Tibial nerve (tissue), 4 donors: ENCODE measurements at places on chromosomes 5 and 9.

GRCh38 chr9:132214027-132214622, 52.3 kb downstream of the NTNG2 start:
- no peak overlapping the region for H3K4me3 ChIP-seq
- peaks cover 16% of the 10 kb centered on the region for H3K27me3 ChIP-seq
- no peak for DNase-seq

DNA sequence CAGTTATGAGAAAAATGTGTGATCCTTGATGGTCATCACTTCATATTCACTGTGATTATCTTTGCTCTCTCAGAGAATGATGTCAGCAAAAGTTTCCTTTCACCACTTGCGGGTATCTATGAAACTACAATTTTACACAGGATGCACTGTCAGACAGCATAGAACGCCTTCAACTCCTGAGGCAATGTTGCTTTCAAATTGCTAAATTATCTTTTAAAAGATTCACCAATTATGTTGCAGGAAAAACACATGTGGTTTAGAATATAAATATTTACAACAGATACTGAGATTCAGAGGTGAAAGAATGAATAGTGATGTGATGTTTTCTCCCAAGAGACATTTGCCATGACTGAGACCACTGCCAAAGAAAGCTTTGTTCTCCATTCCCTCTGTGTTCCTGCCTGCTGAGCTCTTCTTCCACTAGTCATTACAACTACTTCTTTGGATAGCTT, 879.8 kb upstream of the DMAC1 start:
- no peak overlapping the region for H3K27ac ChIP-seq
- H3K27me3 ChIP-seq, result no peaks in the 10 kb centered on the region
- no peaks in the 10 kb centered on the region for H3K36me3 ChIP-seq
- DNase-seq, result no peak
- no peak overlapping the region for H3K4me3 ChIP-seq

GRCh38 chr5:124393584-124394379, 352.7 kb downstream of the ZNF608 start:
- no peaks in the 10 kb centered on the region for H3K4me1 ChIP-seq
- no peak for DNase-seq
- H3K27me3 ChIP-seq, result no peaks in the 10 kb centered on the region

DNA sequence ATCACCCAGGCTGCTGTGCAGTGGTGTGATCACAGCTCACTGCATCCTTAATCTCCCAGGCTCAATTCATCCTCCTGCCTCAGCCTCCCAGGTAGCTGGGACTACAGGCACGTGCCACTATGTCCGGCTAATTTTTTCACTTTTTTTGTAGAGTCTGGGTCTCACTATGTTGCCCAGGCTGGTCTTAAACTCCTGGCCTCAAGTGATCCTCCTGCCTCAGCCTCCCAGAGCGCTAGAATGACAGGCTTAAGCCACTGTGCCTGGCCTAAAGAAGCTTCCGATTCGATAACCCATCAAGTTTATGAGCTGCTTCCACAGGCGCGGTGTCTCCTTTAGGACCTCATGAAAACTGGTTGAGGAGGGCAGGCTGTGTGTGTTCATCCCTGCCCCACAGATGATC, 16.2 kb downstream of the COL27A1 start:
- H3K4me1 ChIP-seq, result peaks cover 84% of the 10 kb centered on the region
- H3K27ac ChIP-seq, result no peak overlapping the region
- no peak for DNase-seq
- H3K4me3 ChIP-seq, result no peak overlapping the region
- no peaks in the 10 kb centered on the region for H3K36me3 ChIP-seq

- no peaks in the 10 kb centered on the region for H3K27me3 ChIP-seq
- H3K4me1 ChIP-seq, result no peaks in the 10 kb centered on the region
- H3K4me3 ChIP-seq, result no peak overlapping the region
- DNase-seq, result no peak
- H3K36me3 ChIP-seq, result no peaks in the 10 kb centered on the region
- no peak overlapping the region for H3K27ac ChIP-seq
Measured at GRCh38 chr5:33662722-33663427, 222.1 kb downstream of the TARS1 start.

- no peaks in the 10 kb centered on the region for H3K4me1 ChIP-seq
- no peak overlapping the region for H3K4me3 ChIP-seq
- no peaks in the 10 kb centered on the region for H3K36me3 ChIP-seq
- H3K27ac ChIP-seq, result no peak overlapping the region
Measured at GRCh38 chr9:35869621-35870216, 482 bp downstream of the OR13J1 start.

DNA sequence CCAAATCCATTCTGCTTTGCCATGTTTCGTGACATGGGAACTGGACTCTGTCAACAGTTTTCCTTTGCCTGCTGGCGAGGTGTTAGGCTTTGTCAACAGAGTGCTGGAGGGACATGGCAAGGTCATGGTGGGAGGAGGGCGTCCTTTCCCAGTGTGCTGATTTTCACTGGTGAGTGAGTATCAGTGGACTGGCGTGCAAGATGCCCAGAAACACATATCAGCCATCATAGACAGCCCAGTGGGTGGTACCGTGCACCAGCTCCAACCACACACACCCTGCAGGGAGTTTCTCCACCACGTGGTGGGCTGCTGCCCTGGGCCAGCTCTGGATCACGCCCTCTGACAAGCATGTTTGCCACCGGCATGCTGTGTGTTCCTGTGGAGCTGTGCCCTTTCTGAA, 50.0 kb upstream of the ABL1 start:
- H3K27me3 ChIP-seq, result no peaks in the 10 kb centered on the region
- H3K36me3 ChIP-seq, result no peaks in the 10 kb centered on the region
- H3K27ac ChIP-seq, result no peak overlapping the region
- H3K4me1 ChIP-seq, result peaks cover under 1% of the 10 kb centered on the region
- no peak for DNase-seq
- no peak overlapping the region for H3K4me3 ChIP-seq
